ENCODE measurements at places on chromosomes 1 and 21.

GRCh38 chr1:36567601-36568341 lies 85.1 kb upstream of the CSF3R start:
- no peak for DNase-seq

GRCh38 chr21:46388206-46388880 lies 64.4 kb downstream of the PCNT start:
- no peak for DNase-seq

GRCh38 chr1:27124405-27124804 lies 30.5 kb downstream of the SLC9A1 start:
- no peak for DNase-seq

DNA sequence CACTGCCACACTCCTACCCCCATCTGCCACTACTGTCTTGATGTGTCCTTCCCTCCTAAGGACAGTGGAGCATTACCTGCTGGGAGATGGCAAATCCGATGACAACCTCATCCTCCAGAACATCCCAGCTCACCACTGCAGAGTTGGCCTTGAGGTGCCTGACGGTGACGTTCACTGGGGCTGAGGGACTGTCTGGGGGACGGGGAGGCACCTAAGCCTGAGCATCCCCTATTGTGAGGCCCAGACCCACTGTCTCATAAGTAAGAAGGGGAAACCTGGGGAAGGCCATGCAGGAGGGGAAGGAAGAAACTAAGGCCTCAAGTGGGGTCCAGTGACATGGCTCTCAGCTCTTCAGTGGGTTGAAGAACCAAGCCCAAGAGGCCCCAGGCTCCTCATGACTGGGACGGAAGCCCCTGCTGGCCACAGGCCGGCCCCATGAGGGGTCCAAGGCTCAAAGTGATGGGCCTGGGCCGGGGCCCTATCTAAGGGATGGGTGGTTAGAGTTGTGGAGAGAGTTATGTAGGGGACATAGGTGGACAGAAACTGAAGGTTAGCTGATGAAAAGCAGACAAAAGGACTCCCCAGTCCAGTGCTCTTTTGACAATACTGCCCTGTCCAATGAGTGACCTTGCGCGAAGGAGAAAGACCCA lies 1.8 kb downstream of the FNDC5 start:
- DNase-seq = no peak

DNA sequence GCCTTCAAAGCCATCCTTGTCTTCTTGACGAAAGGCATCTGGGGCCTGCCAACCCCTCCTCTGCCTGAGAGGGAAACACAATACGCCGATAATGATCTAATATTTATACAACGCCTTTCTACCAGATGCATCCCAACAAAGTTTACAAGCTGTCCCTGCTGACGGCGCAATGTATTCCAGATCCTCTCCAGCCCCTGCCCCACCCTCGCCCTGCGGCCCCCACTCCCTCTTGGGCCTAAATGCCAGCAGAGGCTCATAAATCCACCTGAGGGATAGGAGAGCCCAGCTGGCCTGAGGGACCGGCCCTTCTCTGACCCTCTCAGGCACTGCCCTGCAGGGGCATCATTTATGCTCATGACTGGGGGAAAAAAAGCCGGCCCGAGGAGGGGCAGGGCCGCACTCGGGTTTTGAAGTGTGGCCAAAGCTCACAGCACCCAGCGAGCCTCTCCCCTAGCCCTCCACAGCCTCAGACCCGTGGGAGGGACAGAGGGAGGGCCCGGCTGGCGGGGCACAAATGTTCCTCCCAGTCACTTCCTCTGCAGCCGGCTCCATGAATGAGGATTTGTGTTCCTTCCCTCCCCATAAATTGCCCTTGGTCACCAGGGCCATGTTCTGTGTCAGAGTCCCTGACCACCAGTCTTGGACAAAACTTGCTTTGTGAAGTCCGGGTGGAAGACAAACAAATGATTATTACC lies 140.3 kb downstream of the FOXD2 start:
- DNase-seq = no peak

DNA sequence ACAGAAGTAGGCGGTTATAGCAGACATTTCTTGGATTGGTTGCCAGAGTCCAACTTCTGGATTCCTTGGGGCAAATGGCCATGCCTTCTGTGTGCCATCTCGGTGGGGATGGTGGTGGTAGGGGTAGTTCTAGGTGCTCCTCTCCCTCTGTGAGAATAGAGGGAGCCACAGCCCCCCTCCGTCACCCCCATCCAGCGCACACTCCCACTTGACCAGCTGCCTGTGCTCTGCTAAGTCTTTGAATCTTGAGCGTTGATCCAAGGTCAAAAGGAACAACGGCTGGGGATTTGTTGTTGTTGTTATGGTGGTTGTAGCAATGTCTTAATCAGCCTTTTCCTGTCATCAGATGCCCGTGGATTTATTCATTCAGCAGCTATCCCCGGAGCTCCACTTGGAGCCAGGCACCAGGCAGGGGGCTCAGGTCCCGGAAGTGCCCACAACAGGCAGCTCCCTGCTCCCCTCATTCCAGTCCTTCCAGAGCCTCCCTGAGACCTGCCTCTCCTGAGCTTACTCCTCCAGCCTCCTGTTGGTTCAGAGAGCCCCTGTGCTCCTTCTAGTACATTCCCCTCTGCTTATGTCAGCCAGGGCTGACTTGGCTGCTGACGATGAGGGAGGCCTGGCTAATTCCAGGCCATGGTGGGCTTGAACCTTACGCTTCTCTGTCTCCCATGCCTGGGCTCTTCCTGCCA lies 146.6 kb upstream of the WNT4 start:
- DNase-seq = no peak

- no peak for DNase-seq
Measured at GRCh38 chr1:48109390-48110013, 112.3 kb upstream of the TRABD2B start.

DNA sequence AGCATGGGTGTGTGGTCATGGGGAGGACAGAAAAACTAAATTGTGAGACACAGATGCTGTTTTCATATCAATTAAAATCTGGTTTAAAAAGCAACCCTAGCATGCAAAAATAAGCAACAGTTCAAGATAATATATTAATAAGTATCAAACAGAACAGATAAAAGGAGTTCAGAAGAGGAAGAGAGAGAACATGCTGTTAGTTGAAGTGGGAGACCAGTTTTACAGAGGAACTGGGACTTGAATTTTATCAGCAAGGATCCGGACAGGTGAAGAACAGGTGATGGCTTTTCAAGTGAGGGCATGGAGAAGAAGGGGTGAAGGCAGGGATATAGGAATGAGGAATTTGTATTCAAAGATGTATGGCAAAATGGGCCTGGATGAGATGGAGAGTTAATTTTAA lies 75.9 kb downstream of the PRRX1 start:
- DNase-seq = no peak

DNA sequence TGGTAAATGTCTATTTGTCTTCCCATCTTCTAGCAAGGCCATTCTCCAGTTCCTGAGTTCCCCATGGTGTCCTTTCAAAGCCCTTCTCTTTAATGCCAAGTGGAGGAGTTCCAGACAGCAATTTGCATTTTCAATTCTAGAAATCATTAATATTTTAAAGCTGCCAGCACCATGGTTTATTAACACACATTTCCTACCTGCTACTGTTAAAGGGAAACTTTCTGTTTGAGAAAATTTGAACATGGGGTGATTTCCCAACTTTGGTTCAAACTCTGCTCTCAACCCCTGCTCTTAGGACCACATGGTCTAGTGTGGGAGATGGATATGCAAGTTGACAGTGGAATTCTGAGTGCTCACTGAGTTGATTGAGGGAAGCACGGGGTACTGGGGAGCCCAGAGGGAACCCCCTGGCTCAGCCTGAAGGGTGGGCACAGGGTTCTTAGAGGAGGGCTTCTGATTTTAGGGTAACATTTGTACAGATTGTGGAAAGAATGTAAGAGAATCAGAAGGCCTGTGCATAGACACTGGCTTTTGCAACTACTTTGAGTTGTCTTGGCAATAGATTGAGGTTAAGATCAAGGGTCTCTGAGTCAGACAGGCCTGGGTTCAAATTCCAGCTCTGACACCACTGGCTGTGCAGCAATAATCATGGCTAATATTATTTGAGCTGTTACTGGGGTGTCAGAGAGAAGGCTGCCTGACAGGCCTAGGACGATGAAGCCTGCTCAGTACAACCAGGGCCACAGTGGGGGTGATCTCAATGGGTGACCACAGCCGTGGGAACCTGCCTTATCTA lies 97.8 kb downstream of the BEND5 start:
- no peak for DNase-seq

DNA sequence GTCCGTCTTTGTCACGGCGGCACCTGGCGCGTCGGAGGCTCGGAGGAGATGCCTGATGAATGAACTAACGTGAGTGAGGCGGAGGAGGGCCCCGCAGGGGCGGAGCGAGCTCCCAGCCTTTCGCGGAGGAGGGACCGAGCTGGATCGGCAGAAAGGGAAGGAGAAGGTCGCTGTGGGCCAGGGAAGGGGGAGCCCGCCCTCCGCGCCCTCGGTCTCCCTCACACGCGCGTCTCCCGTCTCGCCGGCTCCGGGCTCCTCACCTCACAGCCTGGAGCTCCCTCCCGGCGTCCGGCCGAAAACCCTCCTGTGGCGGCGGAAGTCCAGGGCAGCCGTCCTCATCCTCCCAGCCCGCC lies 519 bp downstream of the ZNF496 start:
- DNase-seq = peak; percentile 69

GRCh38 chr1:10001016-10001665 lies 4.1 kb downstream of the RBP7 start:
- no peak for DNase-seq

GRCh38 chr1:177256153-177257075 lies 85.7 kb downstream of the BRINP2 start:
- DNase-seq = no peak

- DNase-seq = no peak
Measured at GRCh38 chr1:193368302-193368701, 181.9 kb upstream of the B3GALT2 start.

DNA sequence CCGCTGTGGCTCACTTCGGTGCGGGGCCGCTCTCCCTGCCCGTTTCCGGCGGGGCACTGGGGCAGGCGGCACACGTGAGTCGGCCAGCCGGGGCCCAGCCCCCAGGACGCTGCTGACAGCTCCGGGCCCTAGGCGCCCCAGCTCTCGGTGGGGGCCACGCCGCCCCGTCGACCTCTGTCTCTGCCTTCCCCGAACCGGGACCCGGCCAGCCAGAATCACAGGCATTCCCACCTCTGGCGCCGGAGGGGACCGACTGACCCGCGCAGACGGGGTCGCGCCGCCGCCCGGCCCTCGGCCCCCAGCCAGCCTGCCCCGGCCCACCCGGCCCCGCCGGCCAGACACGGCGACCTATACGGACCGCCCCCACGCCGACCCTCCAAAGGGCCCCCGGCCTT lies 755 bp downstream of the SCMH1 start:
- peak; percentile 45 for DNase-seq

DNA sequence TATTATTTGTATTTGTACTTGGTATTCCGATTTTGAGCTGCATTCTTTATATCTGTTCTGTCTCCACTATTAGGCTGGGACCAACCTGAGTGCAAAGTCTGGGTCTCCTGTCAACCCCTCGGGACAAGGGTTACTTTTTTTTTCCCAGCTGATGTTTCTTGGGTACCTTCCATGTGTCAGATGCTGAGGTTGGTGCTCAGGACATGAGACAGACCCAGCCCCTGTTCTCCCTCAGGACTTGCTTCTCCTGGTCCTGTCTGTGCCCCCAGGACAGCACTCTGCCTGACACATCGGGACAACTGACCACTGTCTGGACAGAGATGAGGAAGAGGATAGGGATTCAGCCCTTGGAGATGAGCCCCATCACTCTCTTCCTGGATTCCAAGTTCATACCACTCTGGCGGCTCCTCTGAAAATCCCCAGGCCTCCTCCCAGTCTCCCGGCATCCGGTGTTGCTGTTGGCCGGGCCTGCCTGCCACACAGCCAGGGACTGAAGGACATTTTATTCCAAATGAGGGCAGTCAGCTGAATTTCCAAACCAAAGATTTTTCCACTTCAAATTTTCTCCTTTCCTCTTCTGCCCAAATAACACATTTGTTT lies 55.6 kb upstream of the FMOD start:
- no peak for DNase-seq

DNA sequence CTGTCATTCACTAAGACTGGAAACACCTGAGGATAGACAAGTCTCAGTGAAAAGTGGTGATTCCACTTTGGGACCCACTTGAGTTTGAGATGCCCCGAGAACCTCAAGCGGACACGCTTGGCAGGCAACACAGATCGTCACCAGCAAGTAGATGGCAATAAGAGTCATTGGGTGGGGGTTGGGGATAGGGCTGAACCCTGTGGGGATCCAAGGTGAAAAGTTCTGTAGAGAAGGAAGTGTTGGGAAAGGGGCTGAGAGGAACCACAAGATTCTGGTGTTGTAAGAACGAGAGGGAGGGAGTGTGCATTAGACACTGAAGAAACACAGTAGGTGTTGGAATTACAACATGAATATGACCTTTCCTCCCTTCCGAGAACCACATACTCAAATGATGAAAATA lies 45.4 kb upstream of the TDRD10 start:
- no peak for DNase-seq

DNA sequence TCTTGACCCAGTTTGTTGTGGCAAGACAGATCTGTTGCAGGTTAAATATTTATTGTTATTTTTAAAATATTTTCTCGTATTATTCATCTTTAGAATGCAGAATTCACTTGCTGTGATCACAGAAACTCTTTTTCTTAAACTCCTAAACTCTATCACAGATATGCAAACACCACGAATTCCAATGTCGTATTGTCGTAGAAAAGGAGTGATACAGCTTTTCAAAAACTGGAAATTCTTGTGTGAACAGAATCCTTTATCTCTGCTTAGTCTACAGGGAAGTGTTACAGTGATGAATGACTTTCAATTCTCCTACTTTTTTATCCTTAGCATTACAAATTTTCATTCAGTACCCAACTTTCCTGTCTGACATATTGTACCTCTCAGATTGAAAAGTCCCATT lies 1329.5 kb upstream of the B3GALT2 start:
- DNase-seq = no peak

DNA sequence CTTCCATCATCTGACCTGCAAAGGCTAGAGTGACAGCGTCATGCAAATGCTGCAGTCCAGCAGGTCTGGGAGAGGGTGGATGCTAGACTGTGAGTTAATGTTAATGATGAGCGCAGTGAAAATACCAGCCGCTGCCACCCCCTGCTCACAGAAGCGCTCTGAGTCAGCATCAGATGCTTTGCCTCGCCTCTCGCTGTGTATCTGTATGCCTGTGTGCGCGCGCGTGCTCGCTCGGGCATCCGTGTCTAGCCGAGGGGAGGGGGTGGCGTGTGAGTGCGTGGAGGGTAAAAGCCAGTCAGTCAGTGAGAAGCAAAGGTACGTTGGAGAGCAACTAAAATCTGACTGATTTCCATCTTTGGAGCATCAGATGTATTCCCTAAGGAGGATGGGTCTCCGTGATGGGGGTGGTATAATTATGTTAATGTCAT lies 858.7 kb downstream of the USP25 start:
- DNase-seq = no peak

GRCh38 chr1:246786606-246787238 lies 62.5 kb downstream of the SCCPDH start:
- no peak for DNase-seq

DNA sequence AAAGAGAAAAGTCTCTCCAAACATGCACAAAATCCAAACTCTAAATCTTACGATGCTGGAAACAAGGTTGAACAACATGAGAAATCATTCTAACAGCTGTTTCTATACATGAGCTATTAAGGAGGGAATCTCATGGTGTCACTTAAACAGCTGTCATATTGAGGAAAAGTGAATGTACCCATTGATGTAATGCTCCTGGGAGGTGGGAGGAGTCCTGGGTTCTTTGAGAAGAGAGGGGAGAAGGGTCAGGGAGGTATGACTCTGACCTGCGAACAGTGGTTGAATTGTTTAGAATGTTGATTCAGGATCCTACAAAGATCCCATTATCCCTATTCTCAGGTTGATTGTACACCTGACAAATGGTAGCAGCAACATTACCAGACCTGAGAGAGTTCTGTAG lies 49.3 kb downstream of the ZC3H11B start:
- no peak for DNase-seq
